ENCODE measurements at places on chromosomes 1 and 21.

DNA sequence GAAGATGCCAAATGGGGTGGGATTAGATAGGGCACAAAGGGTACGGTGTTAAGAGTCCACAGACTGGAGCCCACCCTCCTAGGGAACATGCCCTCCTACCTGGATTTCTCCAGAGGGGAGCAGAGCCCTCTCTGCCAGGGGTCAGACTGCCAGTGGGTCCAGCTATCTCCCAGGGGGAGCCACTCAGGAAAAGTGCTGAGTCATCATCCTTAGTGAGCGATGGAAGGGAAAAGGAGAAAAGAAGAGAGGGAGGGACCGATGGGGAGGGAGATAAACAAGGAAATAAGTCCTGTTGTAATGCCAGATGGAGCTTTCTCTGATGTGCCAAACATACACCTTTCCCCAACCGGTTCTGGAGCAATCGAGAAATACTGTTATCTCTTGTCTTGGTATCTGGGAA is 30.4 kb upstream of the CYP4B1 start:
- DNase-seq, result no peak

DNA sequence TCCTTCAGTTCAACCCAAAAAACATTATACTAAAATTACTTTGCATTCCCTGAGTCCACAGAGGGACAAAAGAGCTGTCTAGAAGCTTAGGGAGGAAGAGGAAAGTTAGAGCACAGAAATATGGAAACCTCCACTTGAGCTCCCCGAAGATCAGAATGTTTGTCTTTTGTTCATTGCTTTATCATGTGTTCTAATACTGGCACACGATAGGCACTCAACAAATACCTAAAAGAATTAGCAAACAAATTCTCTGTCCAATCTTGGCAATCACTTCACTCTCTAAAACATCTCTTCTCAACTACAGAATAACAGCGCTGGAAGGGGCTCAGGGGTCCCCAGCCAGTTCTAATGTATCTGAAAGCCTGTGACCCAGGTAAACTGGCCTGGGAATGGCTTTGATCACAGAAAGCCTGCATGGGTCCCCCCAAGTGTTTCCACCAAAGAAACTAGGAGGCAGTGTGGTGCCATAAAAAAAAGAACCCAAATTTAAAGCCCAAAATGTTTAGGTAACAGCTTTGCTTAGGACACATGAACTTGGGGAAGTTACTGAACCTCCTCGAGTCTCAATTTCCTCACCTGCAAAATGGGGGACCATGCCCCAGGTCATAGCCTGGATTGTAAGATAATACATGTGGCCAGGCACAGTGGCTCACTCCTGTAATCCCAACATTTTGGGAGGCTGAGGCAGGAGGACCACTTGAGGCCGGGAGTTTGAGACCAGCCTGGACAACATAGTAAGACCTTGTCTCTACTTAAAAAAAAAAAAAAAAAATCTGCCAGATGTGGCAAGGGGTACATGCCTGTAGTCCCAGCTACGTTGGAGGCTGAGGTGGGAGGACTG is 45.8 kb downstream of the SSBP3 start:
- no peak for DNase-seq

DNA sequence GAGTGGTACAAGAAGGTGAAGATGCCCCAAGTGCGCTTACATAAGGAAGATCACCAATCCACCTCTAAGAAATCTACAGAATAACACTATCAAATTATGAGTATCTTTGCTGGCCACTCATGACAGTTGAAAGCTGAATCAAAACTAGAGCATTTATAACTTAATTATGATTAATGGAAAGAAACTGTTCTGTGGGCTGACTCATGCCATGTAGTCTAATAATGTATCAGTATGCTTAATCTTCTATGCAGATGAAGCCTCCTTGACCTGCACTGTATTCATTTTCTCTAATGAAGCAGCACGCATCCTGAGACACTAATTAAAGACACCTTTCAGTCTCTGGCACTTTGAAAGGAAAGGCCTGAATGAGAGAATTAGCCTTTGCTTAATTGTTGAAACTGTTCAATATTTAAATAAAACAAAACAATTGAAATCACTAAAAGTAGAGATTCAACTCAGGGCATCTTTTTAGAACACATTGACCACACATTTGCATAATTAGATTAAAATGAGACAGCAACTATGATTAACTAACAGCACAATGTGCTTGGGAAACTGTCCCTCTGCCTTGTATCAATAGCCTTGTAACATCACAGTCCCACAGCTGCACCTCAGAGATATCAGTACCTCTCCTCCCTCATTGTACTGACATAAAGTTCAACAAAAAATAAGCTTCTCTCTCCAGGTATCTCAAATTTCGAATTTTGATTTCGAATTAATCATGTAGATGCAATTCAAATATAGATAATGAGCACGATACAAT is 105.6 kb downstream of the NTPCR start:
- DNase-seq, result no peak

- no peak for DNase-seq
Measured at GRCh38 chr1:64245495-64245894, 42.1 kb downstream of the UBE2U start.

DNA sequence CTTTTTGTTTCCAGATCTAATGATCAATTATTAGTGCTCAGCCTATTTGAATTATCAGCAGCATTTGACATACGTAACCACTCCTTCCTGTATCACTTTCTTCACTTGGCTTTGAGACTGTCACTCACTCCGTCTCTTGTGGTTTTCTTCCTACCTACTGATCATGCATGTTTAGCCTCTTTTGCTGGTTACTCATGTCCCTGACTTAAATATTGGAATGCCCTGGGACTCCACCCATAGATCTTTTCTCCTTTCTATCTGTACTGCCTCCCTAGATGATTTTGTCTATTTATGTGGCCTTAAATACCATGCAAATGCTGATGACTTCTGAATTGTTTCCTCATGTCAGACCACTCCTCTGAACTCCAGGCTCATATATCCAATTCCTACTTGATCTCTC is 57.7 kb upstream of the PDE4B start:
- DNase-seq, result no peak

DNA sequence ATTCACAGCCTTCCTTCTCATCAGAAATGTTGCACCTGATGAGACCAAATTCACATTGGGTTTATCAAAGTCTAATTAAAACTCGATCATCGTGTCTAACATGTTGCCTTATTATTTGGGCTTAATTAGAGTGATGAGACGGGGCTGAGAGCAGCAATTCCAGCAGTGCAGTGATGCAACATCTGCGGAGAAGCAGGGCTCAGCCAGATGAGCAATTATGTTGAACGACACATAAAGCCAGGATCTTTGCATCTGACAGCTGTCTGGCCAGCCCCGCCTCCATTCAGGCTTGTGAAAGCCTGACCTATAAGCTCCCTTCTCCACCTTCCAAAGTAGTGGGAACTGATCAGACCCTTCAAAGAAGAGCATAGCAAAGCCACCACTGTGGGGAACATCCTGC is 109.8 kb downstream of the C1orf94 start:
- DNase-seq, result no peak

DNA sequence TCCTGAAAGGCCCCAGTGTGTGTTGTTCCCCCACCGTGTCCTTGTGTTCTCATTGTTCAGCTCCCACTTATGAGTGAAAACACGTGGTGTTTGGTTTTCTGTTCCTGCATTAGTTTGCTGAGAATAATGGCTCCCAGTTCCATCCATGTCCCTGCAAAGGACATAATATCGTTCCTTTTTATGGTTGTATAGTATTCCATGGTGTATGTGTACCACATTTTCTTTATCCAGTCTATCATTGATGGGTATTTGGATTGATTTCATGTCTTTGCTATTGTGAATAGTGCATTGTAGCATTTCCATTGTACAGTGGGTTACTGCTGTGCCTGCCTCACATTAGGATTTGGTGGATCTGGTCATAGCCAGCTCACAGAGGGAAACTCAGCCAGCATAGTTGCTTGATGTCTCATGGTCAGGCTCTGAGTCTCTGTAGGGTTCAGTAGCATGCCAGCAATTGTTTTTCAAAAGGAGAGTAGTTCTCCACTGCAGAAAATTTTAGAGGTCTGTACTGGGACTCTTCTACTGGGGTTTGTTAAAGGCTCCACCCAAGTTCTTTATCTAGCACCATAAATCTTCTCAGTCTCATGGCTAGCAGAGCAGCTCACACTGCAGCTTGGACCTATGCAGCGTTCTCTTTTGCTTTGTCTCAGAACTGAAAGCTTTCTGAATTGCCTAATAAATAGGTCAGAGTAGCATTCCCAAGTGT is 41.0 kb downstream of the RUNX3 start:
- DNase-seq, result no peak

DNA sequence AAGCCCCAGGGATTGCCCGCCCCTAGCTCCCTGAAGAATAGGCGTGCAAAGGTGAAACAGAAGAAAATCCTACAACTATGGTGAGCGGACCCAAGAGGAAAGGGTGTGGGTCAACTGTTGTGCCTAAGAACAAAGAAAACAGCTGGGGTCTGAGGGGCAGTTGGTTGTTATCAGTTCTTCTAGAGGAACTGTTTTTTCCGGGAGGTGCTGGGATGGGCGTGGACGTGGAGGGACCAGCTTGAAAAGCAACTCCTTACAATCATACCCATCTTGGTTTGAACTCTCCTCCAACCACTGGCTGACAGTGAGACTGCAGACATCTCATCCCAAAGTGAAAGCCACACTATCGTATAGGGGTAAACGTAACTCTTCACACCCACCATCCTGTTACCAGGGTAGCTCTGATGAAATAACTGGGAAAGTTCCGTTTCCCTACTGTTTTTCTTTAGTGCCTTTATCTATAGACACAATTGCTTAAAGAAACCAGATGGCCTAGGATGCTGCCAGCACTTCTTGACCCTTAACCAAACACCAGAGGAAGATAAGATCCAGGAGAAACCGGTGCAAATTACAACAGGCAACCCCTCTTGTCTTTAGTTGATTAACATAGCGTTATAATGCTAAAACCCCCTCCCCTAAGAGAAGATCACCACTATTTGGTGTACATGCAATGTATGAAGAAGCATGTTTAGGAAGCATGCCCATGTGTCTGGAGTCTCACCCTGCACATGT is 25.6 kb upstream of the FAM89A start:
- no peak for DNase-seq

DNA sequence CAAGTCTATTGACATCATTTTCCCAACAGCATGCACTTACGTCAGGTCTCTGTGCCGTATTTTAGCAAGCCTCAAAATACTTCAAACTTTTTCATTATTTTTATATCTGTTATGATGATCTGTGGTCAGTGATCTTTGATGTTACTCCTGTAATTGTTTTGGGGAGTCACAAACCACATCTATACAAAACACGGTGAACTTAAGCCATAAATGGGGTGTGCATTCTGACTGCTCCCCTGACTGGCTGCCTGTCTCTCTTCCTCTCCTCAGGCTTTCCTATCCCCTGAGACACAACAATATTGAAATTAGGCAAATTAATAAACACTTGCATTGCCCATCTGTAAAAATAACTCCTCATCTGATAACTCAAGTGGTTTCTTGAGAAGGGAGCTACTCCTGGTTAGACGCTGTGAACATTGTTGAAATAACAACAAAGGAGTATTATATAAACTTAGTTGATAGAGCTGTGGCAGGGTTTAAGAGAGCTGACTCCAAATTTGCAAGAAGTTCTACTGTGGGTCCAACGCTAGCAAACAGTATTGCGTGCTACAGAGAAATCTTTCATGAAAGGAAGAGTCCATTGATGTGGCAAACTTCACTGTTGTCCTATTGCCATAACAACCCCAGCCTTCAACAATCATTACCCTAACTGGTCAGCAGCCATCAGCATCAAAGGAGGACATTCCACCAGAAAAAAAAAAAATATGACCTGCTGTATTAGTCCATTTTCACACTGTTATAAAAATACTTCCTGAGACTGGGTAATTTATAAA is 105.8 kb upstream of the DSCAM start:
- no peak for DNase-seq

DNA sequence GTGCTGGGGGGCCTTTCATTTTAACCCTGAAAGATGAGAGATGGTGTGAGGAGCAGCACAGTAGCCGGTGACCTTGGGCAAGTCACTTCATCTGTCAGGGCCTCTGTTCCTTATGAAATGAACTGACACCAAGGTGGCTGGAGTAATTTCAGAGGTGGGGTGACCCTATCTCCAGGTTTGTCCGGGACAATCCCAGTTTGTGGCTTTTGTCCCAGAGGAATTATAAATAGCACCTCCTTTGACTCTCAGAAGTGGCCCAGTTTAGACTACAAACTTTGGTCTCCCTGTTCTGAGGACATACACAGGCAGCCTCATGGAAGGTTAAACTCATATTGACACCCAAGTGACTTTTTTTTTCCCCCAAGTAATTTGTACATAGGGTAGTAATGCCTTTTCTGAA is 14.6 kb downstream of the ACTN2 start:
- no peak for DNase-seq

- DNase-seq, result no peak
Measured at GRCh38 chr1:234477386-234478151, 1.4 kb downstream of the TARBP1 start.

DNA sequence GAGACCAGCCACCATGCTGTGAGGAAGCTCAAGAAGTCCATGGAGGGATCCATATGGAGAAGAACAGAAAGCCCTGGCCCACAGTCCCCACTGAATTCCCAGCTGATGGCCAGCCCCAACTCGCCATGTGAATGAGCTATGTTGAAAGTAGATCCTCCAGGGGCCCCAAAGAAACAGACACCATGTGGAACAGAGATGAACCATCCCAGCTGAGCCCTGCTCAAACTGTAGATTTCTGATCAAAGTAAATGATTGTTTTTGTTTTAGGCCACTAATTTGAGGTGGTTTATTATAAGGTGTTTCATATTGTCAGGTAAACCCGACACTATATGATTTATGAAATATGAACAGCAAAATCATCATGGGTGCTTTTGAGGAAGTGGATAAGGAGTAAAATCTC is 32.8 kb downstream of the SYT2 start:
- DNase-seq, result no peak

DNA sequence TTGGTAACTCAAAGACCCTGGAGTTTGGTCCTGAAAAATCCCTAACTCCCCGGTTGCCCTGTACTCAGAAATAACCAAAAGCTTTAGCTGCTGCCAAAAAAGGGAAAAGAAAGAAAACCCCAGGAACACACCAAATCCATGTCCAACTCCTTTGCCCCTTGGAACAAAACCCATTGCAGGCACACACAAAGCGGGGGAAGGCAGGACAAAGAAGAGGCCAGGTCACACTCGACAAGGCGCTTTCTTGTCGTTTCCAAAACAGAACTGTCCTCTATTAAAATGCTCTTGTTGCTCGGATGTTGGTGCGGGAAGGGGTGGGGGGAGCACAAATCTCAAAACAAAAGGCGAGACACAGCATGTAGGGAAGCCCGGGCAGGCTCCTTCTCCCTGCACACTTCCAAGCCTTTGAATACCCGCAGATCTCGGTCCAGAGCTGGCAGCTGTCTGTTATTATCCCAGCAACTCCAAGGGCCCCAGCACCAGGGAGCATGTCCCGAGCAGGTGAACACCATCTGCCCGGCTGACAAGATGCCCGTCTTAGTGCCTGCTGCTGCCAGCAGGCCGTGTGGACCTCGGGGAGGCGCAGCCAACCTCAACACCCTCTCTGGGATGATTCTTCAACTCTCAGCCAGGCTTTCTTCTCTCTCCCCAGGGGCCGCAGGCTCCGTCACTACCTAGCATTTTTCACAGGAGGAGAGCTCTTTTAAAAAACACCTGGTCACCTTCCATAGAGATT is 96.4 kb downstream of the SSBP3 start:
- no peak for DNase-seq
